Stimulated activated naive B cell treated with anti-CD40 and anti-IgM and Interleukin-4, amounts not matched to agents 10 μg/mL and 1 μg/mL and 100 μg/mL, for 72 hours (primary cell): ENCODE measurements at places on chromosomes 16 and 17.

DNA sequence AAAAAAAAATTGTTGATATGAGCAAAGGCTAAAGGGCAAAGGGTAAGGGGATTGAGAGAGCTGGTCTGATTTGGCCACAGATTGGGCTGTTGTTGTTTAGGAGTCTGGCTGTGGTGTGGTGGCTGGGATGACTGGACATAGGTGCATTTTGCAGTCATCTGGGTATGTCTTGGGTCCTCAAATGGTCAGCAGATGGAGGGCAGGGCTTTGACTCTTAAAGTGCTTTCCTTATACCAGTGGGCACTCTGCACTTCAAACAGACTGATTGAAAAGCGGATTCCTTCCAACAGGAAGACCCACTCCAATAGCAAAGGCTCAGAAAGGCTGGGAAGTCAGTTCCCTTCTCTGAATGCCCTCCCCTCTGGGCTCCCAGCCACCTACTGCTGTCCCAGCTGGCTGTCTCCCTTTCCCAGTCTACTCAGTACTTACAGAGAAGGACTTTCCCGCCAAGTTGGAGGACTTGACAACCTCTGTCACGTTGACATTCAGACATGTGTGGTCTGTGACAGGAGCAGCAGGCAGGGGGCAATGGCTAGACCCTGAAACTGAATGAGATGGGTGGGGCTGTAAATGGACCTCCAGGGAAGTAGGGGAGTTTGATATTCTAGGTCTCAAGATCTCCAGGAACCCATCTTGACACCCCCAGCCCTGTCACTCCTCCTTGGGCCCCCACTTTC, 19.6 kb upstream of the MFSD6L start:
- no peak for DNase-seq
- H3K4me3 ChIP-seq, result no peak overlapping the region
- peaks cover 35% of the 10 kb centered on the region for H3K27me3 ChIP-seq
- H3K27ac ChIP-seq, result no peak overlapping the region

DNA sequence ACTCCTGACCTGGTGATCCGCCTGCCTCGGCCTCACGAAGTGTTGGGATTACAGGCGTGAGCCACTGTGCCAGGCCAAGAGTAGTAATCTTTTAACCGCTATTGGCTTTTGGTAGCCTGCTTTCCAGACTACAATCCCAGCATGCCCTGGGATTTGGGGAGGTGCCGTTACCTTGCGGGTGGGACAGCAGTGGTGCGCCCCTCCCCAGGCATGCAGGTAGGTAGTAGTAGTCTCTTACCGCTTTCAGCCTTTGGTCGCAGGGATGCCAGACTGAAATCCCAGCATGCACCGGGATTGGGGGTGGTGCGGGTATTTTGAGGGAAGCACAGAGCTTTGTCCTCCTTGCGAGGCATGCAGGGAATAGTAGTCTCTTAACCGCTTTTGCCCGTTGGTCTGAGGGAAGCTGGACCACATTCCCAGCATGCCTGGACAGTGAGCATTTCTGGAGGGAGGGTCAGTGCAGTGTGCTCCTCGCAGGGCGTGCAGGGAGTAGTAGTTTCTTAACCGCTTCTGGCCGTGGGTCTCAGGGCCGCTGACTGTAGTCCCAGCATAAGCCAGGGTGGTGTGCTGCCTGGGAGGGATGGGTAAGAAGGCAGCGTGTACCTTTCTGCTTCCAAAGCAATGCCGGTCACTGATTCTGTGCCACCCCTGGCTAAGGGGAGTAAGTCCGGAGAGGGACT, 1686.8 kb downstream of the TP53TG3F start:
- H3K27me3 ChIP-seq, result no peaks in the 10 kb centered on the region
- no peak overlapping the region for H3K4me3 ChIP-seq
- H3K4me1 ChIP-seq, result no peaks in the 10 kb centered on the region
- H3K36me3 ChIP-seq, result no peaks in the 10 kb centered on the region
- no peak for DNase-seq

GRCh38 chr16:50688083-50688482, 5.3 kb upstream of the NOD2 start:
- no peak overlapping the region for H3K4me3 ChIP-seq
- H3K27ac ChIP-seq, result no peak overlapping the region
- peaks cover 38% of the 10 kb centered on the region for H3K4me1 ChIP-seq
- H3K27me3 ChIP-seq, result peaks cover 5% of the 10 kb centered on the region
- no peak for DNase-seq
- peaks cover 1% of the 10 kb centered on the region for H3K36me3 ChIP-seq

GRCh38 chr17:16286947-16287562, 66.2 kb downstream of the CENPV start:
- H3K27ac ChIP-seq, result peak overlapping the region; percentile 99
- H3K4me3 ChIP-seq, result peak overlapping the region; percentile 76
- peaks cover 9% of the 10 kb centered on the region for H3K36me3 ChIP-seq
- DNase-seq, result peak; percentile 77

GRCh38 chr16:22229889-22230288, 23.8 kb downstream of the EEF2K start:
- DNase-seq, result no peak
- no peak overlapping the region for H3K4me3 ChIP-seq
- H3K4me1 ChIP-seq, result peaks cover 9% of the 10 kb centered on the region
- H3K27me3 ChIP-seq, result no peaks in the 10 kb centered on the region
- H3K36me3 ChIP-seq, result peaks cover 32% of the 10 kb centered on the region
- H3K27ac ChIP-seq, result no peak overlapping the region

DNA sequence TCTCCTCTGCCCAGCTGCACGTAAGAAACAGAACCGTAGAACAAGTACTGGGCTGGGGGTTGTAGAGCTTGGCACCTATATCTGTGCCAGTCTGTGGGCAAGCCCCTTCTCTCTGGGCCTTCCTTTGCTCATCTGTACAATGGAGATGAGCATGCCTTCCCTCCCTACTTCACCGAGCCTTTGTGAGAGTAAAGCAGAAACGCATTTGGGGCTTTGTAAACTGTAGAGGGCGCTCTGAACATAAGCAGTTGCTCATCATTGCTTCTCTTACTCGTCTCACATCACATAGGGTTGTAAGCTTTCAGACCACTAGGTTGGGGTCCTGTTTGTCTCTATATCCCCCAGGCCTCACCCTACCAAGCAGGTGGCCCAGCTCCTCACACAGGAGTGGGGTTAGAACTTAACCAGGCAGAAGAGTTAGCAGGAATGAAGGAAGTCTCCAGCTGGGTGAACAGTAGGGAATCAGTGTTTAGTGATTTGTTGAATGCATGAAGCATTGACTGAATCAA, 15.1 kb downstream of the SAMD14 start:
- H3K36me3 ChIP-seq, result peaks cover 2% of the 10 kb centered on the region
- peaks cover 15% of the 10 kb centered on the region for H3K4me1 ChIP-seq
- H3K27me3 ChIP-seq, result peaks cover 37% of the 10 kb centered on the region
- DNase-seq, result no peak
- no peak overlapping the region for H3K4me3 ChIP-seq

GRCh38 chr17:2647957-2648356, 54.5 kb downstream of the PAFAH1B1 start:
- peak overlapping the region; percentile 29 for H3K4me3 ChIP-seq
- H3K4me1 ChIP-seq, result peaks cover 12% of the 10 kb centered on the region
- H3K36me3 ChIP-seq, result peaks cover 35% of the 10 kb centered on the region
- no peaks in the 10 kb centered on the region for H3K27me3 ChIP-seq

GRCh38 chr17:56870081-56870651, 36.2 kb downstream of the DGKE start:
- no peaks in the 10 kb centered on the region for H3K4me1 ChIP-seq
- H3K27ac ChIP-seq, result peak overlapping the region; percentile 51
- DNase-seq, result no peak
- no peaks in the 10 kb centered on the region for H3K27me3 ChIP-seq

DNA sequence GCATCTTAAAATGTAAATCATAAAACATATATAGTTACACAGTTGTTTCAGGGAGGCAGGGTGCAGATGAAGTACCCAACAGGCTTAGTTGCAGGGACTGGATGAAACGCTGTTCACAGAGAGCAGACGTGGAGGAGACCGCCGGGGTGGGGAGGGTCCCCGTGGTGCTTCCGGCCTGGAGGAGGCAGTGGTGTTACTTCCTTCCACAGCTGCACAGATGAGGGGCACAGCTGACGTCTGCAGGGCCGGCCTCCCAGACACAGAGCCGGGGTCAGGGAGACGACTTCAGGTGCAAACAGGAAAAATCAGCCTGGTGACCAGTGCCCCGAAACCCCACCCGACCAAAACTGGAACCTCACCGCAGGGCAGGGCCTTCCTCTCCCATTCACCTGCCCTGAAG, 17.1 kb downstream of the SPIRE2 start:
- H3K4me3 ChIP-seq, result no peak overlapping the region
- H3K36me3 ChIP-seq, result no peaks in the 10 kb centered on the region
- no peak overlapping the region for H3K27ac ChIP-seq

DNA sequence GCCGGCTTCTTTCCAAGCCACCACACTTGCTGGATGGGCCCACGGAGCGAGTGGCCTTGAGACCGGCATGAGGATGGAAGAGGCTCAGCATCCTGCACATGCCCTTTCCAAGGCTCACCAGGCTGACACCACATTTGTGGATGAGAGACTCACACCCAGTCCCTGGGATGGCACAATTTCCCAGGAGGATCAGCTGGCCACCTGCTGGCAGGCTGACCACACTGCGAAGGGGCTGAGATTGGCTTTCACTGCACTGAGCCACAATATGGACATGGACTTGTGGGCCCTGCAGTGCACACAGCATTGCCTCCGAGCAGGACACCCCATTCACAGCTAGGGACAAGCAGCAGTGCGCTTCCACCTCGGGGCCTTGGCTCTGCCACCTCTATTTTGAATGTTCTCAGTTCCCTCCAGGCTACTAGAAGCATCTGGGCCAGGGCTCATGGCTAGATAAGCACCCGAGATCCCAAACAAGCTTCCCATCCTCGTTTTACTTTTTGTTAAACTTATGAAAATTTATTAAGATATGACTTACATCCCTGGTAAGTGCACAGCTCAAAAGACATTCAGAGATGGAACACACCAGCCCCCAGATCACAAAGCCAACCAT, 25.3 kb upstream of the KSR1 start:
- H3K27ac ChIP-seq, result no peak overlapping the region
- no peaks in the 10 kb centered on the region for H3K36me3 ChIP-seq
- peaks cover 3% of the 10 kb centered on the region for H3K27me3 ChIP-seq
- H3K4me3 ChIP-seq, result no peak overlapping the region
- no peaks in the 10 kb centered on the region for H3K4me1 ChIP-seq

DNA sequence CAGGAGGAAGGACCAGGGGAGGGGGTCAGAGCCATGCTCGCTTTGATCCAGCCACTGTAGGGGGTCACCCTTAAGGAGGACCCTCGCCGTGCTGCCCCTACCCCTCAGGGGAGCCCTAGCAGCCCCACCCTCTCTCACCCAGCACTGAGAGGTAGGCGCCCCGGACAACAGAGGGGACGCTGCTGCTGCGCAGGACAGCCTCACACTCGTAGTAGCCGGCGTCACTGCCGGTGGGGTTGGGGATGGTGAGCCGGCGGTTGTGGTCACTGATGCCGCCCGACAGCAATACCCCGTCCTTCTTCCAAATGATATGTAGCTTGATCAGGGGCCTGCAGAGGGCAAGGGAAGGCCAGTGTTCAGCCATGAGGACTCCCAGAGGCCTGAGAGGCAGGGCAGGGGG, 126.0 kb upstream of the CDC42EP4 start:
- H3K27ac ChIP-seq, result no peak overlapping the region
- H3K4me3 ChIP-seq, result no peak overlapping the region
- DNase-seq, result no peak
- no peaks in the 10 kb centered on the region for H3K4me1 ChIP-seq
- peaks cover 8% of the 10 kb centered on the region for H3K36me3 ChIP-seq

- H3K27ac ChIP-seq, result no peak overlapping the region
- no peaks in the 10 kb centered on the region for H3K27me3 ChIP-seq
- DNase-seq, result no peak
- H3K4me3 ChIP-seq, result no peak overlapping the region
- H3K36me3 ChIP-seq, result peaks cover 61% of the 10 kb centered on the region
Measured at GRCh38 chr17:4008082-4008435, 43.8 kb upstream of the ATP2A3 start.

DNA sequence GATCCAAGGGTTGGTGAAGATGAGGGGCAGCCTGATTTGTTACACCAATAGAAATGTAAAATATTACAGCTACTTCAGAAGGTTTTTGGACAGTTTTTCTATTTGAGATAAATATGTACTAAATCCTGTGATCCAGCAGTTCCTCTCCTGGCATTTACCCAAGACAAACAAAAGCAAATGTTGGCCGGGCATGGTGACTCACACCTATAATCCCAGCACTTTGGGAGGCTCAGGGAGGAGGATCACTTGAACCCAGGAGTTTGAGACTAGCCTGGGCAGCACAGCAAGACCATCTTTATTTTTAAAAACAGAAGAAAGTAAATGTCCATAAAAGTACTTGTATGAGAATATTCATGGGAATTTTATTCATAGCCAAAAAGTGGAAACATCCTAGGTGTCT, 64.8 kb upstream of the MRC2 start:
- DNase-seq, result no peak
- no peak overlapping the region for H3K27ac ChIP-seq
- H3K36me3 ChIP-seq, result peaks cover 40% of the 10 kb centered on the region
- no peak overlapping the region for H3K4me3 ChIP-seq

DNA sequence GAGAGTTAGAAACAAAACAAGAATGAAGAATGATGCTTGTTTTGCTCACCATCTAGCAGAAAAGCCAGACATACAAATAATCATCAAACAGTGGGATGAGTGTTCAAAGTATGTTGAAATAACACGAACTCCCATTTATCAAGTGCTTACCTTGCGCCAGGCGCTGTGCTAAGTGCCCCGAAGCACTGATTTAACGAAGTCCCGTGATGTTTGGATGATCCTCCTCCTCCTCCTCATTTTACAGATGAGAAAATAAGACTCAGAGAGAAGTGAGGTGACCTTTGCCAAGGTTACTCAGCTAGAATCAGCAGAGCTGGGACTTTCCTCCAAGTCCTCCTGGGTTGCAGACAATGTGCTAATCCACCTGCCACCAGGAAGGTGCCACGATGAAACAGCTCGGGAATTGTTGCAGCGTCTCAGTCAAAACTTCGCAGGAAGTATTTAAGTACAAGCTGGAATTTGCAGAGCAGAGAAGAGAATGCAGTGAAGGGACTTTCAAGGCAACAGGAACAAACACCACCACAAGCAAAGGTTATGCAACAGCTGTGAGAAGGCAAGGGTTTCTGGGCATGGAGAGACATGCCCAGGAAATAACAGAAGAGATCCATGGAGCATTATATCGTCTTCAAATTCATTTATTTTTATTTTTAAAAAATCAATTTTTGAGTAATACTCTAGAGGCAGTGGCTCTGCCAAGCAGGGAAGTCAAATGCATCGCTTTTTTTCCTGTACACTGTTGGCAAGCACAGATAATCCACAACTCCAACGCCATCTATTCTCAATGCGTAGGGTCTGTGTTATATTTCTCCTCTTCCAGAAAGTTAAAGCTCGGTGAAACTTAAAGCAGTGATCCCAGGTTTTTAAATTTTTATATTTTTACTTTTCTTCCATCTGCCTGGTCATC, 11.1 kb downstream of the PRCD start:
- no peak overlapping the region for H3K27ac ChIP-seq
- no peak overlapping the region for H3K4me3 ChIP-seq
- DNase-seq, result no peak
- H3K27me3 ChIP-seq, result no peaks in the 10 kb centered on the region
- peaks cover 9% of the 10 kb centered on the region for H3K4me1 ChIP-seq
- H3K36me3 ChIP-seq, result no peaks in the 10 kb centered on the region
